ENCODE measurements at places on chromosomes 13 and 19.

GRCh38 chr19:14603990-14604387 lies 21.1 kb downstream of the CLEC17A start:
- no peak for DNase-seq

- DNase-seq = no peak
Observed at GRCh38 chr13:41763782-41764181, 197.1 kb downstream of the VWA8 start.

DNA sequence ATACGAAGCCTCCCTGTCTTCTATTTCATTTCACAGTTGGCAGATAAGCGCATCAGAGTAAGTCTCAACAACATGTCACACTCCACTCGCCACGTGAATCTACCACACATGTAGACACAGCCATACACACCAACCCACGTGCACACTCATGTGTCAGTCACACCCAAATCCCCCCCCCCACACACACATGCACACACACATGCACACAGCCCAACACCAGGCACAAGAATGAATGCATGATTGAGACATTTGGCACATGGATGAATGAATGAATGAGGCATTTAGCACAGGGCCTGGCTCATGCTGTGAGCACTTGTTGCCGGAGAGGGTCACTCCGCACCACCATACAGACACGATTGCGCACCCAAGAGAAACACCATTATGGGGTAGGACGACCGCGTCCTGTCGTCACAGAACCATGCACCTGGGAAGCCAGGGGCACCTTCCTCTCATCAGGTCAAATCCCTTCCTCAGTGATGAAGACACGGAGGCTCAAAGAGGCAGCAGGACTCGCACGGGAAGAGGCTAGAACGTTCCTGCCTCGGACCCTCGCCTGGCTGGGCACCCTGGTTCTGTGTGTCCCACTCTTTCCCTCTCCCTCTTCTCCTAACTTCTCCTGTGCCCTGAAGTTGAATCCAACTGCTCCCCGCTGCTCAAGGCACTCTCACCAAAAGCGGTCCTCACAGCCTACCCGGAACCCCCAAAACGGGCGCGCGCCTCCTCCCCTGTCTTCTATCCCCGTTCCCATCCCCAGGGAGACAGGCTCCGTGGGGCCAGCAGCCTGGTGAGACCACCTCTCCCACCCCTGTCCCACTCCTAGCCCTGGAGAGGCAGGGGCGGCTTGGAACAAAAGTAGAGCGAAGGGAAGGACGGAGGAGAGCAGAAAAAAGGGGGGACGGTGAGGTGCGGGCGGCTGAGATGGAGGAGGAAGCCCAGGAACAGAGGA lies 1.3 kb downstream of the MEIS3 start:
- no peak for DNase-seq

DNA sequence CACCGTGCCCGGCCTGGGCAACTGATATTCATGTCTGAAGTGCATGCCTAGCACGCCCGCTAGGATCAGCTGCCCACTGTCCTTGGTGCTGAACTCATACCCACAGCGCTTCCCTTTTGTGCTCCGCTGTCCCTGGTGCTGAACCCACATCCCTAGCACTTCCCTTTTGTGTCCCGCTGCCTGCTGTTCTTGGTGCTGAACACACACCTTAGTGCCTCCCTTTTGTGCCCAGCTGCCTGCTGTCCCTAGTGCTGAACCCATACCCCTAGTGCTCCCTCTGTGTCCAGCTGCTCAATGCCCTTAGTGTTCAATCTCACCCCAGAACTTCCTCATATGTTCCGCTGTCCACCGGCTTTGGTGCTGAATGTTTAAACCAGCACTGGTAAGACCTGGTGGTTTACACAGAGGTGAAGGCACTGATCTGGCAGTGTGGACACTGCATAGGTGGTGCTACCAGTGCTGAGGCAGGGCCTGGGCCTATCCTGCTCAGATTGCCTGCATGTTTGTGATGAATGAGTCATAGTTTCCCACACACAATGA lies 26.3 kb upstream of the SIGLEC11 start:
- peak; percentile 47 for DNase-seq

GRCh38 chr19:45150751-45151281 lies 10.0 kb downstream of the NKPD1 start:
- no peak for DNase-seq

GRCh38 chr19:40687525-40688016 lies 2.9 kb downstream of the NUMBL start:
- DNase-seq = no peak

DNA sequence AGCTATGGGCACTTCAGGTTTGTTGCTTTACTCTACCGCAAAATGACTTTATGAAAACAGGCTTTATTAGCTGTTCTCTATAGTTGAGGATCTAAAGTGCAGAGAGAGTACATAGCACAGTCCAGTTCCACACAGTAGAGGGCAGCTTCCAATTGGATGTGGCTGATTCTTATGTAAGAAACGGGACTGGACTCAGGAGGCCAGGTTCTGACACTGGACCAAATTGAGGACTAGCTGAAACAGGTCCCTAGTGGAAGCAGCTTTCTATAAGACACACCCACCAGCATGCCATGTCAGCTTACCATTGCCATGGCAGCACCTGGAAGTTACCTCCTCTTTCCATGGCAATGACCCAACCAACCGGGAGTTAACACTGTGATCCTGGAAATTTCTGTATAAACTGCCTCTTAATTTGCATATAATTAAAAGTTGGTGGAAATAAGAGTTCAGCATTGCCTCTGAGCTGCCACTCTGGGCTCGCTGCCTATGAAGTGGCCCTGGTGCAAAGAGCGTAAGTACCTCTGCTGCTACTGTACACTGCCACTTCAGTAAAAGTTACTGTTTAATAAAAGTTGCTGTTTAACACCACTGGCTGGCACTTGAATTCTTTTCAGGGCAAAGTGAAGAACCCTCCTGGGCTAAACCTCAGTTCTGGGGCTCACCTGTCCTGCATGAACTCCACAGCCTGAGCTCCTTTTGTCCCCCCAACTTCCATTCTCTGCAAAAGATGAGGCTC lies 211.9 kb upstream of the SLC10A2 start:
- no peak for DNase-seq

GRCh38 chr13:24035411-24035810 lies 125.1 kb upstream of the SPATA13 start:
- no peak for DNase-seq

- no peak for DNase-seq
Observed at GRCh38 chr13:27295096-27295495, 24.5 kb downstream of the RASL11A start.

- no peak for DNase-seq
Observed at GRCh38 chr13:37598597-37598996, at the start of gene POSTN. Gene POSTN, minus strand, starts transcription at chr13:37598768. Its CDS starts 42 bp downstream, at chr13:37598726.

GRCh38 chr13:113836768-113837559 lies 26.9 kb downstream of the GAS6 start:
- DNase-seq = no peak

DNA sequence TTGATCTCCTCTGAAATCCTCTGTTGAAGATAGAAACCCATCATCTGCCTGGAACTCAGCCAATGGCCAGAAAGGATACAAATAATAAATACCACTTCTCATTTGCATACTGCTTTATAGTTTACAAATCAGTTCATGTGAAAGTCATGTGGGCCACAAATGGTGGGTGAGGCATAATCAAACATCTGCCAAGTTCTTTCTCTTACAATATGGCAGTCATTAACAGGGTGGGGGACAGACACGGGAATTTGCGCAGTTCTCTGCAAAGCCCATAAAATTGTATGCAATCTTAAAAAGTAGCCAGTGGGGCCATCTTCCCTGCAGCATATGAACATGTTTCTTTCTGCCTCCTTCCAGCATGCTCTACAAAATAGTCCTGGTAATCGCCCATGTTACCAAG lies 59.6 kb downstream of the NUFIP1 start:
- no peak for DNase-seq

DNA sequence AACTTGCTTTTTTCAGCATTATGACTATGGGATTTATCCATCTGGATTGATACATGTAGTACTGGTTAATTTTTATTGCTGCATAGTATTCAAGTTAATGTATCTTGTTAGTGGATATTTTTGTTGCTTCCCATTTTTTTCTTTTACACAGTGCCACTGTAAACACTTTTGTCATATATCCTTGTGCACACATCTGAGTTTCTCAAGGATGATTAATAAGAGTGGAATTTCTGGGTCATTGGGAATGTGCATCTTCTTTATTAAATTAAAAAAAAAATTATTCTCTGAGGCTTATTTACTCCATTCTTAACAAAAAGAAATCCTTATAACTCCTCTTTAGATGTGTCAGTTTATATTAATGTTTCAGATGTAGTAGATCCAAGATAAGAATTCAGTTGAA lies 27.3 kb downstream of the B3GLCT start:
- DNase-seq = no peak

DNA sequence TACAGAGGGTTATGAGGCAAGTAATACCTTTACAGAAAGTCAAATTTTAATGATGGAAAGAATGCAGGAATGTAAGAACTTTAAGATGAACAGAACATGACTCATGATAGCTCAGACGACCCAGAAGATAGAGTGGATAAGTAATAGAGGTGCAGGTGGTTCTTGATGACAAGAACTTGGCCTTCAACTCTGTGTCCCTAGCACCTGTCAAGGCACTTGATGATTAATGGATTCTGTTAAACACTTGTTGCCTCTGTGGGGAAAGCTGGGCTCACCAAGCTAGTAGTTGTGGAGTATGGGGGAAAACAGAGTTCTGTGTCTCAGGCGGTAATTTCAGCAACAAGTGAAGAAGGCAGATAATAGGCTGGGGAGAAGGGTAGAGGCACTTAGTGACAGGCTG lies 306.2 kb downstream of the ATP8A2 start:
- no peak for DNase-seq

- DNase-seq = no peak
Observed at GRCh38 chr13:113315992-113316391, 19.0 kb downstream of the LAMP1 start.

DNA sequence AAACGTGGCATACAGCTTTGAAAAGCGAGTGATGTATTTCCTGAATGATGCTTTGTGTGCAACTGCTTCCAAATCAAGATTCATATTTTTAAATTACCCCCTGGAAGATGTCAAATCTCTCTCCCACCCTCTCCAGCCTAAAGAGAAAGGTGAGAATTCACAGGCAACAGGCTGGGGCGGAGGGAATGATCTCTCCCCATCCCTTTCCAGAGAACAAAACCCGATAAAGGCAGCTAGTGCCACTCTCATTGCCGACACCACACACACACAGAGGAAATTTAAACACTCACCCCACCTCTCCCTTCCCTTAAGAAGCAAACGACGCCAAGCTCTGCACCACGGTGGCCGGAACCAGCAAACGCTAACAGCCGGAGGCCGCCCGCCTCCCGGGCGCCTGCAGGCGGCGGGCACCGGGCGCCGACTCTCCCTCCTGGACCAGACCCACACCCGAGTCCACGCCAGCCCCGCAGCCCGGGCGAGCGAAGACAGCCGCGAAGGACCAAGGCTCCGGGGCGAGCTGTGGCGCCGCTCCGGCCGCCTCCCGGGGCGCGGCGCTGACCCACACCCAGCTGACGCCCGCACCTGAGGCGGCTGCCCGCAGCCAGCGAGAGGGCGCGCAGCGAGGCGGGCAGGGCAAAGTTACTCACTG lies 477 bp downstream of the LNX2 start:
- DNase-seq = peak; percentile 18

- DNase-seq = no peak
Observed at GRCh38 chr19:50770888-50771287, 624 bp downstream of the GPR32 start.

GRCh38 chr13:97568850-97569249 lies 134.9 kb downstream of the RAP2A start:
- DNase-seq = no peak

DNA sequence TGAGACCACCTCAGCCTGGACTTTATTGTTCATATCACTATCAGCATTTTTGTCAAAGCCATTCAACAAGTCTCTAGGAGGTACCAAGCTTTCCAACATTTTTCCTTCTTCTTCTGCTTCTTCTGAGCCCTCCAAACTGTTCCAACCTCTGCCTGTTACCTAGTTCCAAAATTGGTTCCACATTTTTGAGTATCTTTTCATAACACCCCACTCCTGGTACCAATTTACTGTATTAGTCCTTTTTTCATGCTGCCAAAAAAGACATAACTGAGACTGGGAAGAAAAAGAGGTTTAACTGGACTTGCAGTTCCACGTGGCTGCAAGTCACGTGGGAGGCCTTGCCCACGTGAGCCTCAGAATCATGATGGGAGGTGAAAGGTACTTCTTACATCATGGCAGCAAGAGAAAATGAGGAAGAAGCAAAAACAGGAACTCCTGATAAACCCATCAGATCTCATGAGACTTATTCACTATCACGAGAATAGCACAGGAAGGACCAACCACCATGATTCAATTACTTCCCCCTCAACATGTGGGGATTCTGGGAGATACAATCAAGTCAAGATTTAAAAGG lies 215.1 kb downstream of the PCDH17 start:
- DNase-seq = no peak

DNA sequence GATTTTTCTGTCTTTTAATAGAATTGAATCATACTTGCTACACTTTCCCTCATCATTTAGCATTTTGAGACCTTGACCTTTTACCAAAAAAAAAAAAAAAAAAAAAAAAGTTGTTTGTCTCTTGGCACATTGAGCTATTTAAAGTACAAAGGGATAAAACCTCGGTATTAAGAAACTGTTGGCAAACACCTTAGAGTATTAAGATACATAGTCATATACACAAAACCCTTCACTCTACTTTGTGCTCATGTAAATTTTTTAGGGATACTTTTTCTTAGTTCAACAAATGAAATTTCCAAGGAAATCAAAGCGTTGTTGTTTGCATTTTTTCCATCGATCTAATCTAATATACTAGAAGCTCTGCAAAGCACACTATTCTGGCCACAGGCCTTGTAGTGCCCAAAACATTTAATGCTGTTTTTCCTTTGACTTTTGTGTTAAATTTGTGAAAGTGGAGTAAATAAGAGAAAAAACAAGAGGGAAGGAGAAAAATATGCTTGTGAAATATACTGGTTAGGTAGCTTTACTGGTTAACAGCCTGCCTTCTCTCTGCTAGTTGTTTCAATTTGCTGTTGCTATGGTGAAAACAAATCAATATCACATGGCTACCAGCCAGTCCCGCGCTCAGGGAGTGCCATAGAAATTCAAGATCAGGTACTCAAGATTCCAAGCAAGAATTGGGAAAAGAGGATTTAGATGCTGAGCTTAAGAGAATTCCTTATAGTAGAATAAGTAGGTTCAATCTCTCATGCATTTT lies 2.6 kb downstream of the MBNL2 start:
- DNase-seq = no peak

DNA sequence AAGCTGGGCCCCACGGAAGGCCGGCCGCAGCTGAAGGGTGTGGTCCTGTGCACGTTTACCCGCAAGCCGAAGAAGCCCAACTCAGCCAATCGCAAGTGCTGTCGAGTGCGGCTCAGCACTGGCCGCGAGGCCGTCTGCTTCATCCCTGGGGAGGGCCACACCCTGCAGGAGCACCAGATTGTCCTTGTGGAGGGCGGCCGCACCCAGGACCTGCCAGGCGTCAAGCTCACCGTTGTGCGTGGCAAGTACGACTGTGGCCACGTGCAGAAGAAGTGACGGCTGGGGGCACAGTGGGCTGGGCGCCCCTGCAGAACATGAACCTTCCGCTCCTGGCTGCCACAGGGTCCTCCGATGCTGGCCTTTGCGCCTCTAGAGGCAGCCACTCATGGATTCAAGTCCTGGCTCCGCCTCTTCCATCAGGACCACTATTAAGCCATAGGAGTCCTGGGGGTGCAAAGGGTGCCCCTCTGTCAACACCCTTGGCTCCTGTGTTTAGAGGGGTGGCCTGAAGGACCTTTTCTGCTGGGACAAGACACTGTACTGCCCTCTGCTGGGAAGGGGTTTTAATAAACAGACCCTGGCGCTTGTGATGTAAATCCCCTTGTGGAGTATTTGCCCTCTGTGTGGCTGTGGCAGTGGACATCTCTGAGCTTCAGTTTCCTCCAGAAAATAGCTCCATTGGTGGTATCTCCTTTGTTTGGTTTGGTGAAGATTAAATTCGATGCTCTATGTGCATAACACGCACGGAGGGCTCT lies 1.9 kb downstream of the MRPS12 start:
- DNase-seq = no peak

- no peak for DNase-seq
Observed at GRCh38 chr19:2296141-2296540, 11.8 kb downstream of the LINGO3 start.
